ENCODE measurements at places on chromosomes 12 and 14.
A peak's percentile ranks its signal among the peaks of the same experiment; 100 is the strongest.

DNA sequence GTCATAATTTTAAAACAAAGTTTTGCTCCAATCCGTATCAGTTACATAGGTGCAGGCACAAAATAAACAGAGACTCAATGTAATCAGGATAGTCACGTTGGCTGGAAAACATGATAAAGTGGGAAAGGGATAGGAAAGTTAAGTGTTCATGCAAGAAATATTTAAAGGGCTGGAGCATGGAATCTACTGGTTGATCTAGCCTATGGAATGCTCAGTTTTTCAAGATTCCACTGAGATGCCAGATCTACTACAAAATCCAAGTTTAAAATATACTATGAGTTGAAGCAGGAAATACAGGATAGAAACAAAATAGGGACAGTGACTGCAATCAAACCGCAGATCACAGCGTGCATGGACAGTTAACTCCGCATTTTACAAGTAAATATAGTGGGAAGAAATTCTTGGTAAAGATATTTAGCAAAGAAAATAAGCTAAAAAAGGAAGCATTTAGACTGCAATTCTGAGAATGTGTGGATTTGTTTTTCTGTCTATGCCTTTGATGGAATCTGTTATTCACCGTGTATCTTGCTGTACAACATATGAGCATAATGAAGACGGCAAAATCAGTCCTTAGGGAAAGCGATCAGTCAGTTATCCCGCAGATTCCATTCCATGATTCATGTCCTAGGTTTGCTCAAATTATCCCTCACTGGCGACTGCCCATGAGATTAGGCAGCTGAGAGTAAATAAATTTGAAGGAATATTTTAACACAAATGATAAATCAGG lies 1044.3 kb downstream of the FLRT2 start:
- no peak for DNase-seq

DNA sequence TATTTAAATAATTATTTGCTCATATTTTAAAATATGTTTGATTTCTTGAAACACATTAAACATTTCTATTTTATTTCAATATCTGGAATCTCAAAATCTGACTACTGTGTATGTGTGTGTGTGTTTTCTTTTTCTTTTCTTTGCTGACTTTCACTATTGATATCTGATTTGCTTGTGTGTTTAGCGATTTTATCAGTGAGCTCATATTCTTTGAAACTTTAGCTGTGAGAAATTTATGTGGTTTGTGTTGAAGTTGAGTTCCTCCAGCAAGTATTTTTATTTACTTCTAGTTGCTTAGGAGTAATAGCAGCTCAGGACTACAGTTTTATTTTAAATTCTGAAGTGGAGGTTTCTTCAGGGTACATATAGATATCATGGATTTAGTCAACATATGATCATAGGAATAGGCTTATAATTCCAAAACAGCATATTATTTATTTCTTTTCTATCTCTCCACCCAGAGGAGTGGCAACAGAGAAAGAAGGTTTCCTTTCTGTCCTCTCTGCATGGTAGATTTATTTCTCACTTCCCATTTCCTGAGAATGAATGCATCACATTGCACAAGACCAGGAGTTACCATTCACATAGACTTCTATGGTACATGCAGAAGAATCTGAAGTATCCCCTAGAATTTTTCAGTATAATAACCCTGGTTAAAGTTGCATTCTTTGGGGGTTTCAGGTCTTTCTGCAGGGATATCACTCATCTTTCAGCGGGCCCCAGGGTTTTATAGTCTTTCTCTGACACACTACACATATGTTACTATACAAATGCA lies 60.5 kb downstream of the PTPRQ start:
- DNase-seq, result no peak

DNA sequence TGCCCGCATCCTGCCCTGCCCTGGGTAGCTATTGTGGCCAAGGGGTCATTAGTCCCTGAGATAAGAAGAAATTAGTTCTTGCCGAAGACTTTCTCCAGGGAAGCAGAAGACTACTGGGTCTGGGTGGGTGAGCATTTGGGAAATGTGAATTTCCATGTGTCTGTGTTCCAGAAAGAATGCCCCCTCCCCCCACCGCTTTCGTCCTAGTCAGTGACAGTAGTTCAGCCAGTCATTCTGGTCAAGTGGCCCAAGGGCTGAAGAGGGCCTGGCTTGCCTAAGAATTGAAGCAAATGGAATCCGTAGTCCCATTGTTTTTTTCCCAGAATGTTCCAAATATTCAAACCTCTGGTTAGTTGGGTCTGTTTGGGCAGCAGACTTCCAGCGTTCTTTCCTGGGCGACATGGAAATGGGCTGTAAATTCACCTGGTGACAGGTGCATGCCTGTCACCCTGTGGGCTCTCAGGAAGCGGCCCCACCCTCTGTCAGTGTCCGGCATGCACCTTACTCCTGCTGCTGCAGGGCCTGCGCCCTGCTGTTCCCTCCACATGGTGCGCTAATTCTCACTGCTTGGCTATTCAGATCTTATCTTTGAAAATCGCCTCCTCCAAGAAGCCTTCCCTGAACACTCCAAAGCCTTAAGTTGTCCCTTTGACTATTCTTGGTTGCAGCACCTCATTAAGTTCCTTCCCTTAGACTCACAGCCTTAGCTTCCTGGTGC lies 1.4 kb upstream of the RFLNA start:
- DNase-seq, result no peak

DNA sequence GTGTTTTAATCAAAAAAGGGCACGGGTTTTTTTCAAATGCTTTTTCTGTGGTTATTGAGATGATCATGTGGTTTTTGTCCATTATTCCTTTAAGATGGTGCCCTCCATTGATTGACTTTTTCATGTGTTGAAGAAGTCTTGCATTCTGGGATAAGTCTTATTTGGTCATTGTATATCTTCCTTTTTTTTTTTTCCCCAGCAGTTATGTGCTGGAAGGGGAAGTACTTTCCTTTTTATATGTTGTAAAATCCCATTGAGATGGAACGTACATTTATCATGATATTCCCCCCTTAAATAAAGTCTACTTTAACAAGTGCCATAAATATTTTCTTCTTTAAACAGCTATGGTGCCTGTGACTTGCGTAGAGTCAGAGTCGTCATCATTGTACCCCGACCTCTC lies 24.8 kb upstream of the MUCL1 start:
- no peak for DNase-seq

DNA sequence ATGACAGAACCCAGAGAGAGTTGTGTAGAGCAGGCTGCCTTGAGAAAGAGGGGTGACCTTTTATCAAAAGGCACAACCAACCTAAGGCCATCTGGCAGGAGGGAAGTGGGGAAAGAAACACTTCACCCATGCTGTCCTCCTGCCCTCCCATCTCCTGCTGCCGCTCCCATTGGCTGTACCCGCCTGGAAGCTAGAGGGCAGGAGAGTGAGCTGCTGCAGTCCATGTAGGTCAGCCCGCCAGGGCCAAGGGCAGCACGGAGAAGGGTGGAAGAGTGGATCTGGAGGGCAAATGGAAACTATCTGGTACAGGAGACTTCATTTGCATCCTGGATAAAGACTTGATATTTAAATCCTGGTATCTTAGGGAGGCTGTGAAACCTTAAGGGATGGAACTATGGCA lies 11.5 kb upstream of the CABP1 start:
- DNase-seq, result no peak

DNA sequence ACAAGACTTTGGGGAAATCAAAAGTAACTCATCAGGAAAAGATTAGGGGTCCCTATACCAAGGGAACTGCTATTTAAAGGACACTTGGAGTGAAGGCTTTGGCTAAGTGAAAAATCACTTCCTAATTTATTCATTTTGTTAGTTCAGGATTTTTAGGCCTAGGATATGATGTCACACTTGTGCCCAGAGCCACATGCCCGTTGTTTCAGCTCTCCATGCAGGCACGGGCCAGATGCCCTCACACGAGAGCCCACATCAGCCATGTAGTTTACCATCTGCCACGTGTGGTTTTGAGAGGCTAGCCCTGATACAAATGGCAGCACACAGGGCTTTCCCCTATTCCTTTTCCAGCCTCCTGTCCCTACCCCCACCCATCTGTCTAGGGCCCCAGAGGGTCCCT lies 11.9 kb upstream of the LRP1-AS start:
- peak; percentile 27 for DNase-seq

- DNase-seq, result no peak
Observed at GRCh38 chr14:92153581-92153980, 31.8 kb downstream of the CPSF2 start.

GRCh38 chr12:5177731-5178130 lies 134.1 kb downstream of the KCNA5 start:
- no peak for DNase-seq

DNA sequence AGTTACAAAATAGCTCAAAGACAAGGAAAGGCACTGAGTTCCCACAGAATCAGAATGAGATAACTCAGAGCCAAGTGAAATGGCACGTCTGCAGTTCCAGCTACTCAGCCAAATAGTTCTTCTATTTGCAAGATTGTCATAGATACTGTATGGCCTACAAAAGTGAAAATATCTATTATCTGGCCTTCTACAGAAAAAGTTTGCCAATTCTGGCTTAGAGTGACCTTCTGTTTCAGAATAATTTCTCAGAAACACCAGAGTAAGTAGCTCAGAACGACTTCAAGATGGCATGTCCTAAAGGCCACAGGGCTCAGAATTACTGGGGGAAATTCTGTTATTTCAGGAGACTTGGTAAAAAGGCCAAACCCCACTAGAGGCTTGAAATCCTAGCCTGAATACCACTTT lies 10.7 kb upstream of the RTRAF start:
- no peak for DNase-seq

GRCh38 chr14:59428581-59429012 lies 36.6 kb downstream of the GPR135 start:
- DNase-seq, result no peak

DNA sequence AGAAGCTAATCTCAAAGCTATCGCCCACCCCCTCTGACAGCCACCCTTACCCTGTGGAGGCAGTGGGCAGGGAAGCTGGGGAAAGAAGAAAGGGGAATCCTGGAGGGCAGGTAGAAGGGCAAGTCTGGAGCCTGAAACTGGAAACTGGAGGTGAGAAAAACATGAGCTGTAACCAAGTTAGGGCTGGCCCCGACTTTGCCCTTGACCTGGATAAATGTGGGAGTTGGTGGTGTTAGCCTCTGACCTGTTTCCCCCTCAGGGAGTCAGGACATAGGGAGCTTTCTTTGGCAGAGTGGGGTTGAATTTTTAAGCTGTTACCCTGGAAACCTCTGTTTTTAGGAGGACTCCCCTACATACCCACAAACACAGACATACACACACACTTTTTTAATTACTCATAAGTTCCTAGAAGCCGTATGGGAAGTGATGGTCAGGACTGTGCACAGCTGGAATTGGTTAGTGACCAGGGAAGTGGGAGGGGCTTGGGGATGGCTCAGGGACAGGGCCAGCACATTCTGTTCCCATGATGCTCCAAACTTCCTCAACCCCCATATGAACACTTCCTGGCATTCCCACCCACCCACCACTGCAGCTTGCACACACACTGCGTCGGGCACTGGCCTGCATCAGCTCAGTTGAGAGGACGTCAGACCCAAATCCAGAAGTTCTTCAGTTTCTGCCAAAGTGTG lies 5.0 kb upstream of the MMP19 start:
- peak; percentile 20 for DNase-seq

DNA sequence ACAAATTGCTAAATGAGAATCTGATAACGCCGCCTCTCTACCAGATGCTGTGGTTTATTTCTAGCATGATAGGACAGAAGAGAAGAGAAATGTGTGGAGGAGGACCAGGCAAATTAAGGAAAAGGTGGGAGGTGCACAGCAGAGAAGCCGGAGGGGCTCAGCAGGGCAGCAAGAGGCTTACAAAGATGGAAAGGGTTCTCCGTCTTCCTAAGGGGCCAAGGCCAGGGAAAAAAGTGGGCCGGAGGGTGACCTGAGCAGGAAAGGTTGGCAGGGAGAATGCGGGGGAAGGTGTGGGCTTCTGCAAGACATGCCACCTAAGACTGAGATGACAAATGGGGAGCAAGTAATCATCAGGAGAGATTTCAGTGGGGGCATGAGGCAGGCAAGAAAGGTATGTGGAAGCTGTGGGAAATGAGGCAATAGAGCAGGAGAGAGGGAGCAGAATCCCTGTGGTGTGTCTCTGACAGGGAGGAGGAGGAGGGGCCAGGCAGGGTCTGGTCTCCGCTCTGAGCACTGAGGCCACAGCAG lies 18.7 kb downstream of the MANSC1 start:
- no peak for DNase-seq

- no peak for DNase-seq
Observed at GRCh38 chr14:66117600-66117999, 368.6 kb upstream of the CCDC196 start.

DNA sequence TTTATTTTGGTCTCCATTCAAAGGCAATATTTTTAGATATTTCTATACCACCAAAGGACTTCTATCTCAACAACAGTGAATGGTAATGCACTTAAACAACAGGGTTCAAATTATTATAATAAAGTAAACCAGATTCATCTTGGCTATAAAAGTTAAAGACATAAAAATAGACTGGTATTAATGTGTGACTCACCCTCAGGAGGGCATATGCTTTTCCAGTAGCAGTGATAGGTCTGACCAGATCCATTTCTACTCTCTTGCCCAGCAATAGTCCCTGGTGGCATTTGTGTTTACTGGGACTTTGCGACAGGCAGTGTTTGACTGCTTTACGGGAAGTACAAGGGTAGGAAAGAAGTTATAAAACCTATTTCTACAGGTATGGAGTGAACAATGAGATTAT lies 353.2 kb upstream of the ATP2B1 start:
- DNase-seq, result no peak

GRCh38 chr14:66330916-66331315 lies 155.3 kb upstream of the CCDC196 start:
- no peak for DNase-seq

DNA sequence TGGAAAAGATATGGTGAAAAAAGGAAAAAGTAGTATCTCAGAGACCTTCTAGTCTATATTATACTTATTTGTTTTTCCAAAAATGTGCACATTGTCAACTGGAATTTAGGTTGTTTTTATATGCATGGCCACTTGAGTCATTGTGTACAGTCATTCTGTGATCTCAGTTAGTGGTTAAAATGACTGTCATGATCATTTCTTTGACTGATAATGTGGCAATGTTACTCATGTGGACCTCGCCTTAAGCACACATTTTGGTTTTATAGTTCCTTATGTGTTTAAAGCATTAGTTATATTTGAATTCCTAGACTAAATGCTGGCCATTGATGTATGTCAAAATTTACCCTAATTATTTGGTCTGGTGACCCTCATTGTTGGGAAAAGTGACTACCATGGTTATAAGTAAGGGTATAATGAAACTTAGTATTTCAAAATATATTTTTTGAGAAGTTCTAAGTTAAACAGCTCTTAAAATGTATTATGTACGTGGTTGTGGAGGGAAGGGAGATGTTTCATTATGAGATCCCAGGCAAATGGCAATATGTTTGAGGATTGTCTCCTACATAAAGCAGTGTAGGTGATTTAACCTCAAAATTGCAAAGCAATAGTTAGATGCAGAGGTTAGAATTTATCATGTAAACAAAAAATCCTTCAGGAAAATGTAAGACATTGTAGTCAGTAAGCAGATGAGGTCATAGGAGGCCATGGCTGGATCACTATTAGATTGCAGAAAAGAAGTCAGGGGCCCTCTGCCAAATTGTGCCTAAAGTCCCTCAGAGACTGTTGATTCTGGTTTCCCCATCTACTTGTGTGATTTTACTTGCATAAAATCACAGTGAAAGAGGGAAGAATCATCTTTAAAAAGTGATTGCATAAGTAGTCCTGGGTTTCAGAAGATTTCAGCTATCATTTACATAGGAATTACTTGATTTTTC lies 17.5 kb downstream of the PNMA1 start:
- DNase-seq, result no peak

All from spinal cord (tissue), 10 donors.